ENCODE measurements at places on chromosomes 2 and 18.

GRCh38 chr2:150107170-150107569 is 380.3 kb downstream of the RND3 start:
- no peak for DNase-seq

- DNase-seq = no peak
Measured at GRCh38 chr2:167294776-167295140, 406.5 kb downstream of the XIRP2 start.

- no peak for DNase-seq
Measured at GRCh38 chr18:8928847-8929780, 173.4 kb upstream of the NDUFV2 start.

DNA sequence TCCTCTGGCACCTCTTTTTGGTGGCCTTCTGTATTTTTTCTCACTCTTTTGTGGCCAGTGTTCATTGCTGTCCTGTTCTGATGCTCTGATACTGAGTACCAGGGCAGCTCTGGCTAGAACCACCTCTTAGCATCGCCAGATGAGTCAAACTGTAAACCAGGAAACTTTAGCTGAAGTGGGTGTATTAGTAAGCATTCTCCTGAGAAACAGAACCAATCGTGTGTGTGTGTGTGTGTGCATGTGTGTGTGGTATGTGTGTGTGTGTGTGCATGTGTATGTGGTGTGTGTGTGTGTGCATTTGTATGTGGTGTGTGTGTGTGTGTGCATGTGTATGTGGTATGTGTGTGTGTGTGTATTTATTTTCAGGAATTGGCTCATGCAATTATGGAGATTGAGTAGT is 166.3 kb upstream of the SKOR2 start:
- no peak for DNase-seq

- no peak for DNase-seq
Measured at GRCh38 chr2:170218456-170218855, 40.5 kb downstream of the MYO3B start.

DNA sequence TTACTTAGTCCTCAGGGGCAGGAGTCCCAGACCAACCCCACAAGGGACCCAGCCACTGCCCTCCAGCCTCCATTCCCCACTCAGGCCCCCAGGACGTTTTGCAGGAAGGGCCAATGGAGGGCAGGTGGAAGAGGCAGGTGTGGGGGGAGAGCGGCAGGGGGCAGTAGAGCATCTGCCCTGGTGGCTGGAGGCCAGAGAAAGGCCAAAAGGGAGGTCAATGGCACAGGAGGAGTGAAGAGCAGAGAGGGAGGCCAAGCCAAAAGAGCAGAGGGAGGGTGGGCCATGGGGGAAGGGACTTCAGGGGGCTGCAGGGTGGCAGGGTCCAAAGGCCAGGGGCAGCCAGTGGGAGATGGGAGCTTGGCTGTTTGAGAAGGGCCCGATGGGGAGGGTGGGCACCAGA is 17.3 kb upstream of the GPR55 start:
- DNase-seq = no peak

DNA sequence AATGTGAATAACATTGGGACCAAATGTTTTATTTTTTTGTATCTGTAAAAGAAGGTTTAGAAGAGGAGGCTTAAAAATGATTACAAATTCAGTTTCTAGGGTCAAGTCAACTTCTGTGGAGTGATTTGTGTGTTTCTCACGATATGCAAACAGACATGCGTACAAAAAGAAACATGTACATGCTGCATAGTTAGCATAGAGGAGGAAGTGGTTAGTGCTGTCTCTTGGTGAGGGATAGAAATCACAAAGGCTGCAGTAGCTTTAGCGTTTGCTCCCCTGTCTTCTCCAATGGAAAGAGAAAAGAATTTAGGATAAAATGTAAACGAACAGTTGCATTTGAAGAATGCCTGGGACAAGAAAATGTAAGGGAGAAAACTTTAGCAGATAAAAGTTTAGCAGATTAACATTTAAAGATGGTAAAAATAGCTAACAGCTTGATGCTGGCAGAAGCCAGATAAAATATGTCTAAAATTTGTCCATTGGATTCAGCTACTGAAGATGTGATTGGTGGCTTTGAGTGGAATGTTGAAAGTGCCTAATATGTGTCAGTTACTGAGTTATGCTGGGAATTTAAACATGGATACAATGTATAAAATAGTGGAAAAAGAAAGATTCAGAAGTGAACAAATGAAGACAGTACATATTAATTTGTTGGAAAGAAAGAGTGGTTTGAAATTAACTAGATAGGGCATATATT is 44.9 kb downstream of the MALT1 start:
- DNase-seq = no peak

DNA sequence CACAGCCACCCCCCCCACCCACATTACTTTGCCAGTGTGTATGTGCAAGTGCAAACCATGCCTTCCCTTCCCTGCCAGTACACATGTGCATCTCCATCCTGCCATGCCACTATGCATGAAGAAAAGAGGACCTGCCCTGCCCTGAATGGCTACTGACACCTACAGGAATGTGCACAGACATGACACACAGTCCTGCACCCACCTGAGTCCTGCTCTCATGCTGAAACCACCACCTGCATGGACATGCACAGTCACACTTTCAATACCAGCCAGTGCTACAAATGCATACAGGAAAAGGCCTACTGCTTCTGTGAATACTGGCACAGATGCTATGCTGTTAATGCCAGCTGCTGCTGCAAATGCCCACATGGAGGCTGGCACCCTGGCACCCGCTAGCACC is 334.4 kb upstream of the DLGAP1 start:
- DNase-seq = no peak

- DNase-seq = no peak
Measured at GRCh38 chr18:3984163-3984757, 470.8 kb downstream of the DLGAP1 start.

GRCh38 chr2:65130664-65131175 is 814 bp upstream of the RAB1A start:
- no peak for DNase-seq

GRCh38 chr2:204177977-204178522 is 241.5 kb downstream of the ICOS start:
- DNase-seq = peak; percentile 55

DNA sequence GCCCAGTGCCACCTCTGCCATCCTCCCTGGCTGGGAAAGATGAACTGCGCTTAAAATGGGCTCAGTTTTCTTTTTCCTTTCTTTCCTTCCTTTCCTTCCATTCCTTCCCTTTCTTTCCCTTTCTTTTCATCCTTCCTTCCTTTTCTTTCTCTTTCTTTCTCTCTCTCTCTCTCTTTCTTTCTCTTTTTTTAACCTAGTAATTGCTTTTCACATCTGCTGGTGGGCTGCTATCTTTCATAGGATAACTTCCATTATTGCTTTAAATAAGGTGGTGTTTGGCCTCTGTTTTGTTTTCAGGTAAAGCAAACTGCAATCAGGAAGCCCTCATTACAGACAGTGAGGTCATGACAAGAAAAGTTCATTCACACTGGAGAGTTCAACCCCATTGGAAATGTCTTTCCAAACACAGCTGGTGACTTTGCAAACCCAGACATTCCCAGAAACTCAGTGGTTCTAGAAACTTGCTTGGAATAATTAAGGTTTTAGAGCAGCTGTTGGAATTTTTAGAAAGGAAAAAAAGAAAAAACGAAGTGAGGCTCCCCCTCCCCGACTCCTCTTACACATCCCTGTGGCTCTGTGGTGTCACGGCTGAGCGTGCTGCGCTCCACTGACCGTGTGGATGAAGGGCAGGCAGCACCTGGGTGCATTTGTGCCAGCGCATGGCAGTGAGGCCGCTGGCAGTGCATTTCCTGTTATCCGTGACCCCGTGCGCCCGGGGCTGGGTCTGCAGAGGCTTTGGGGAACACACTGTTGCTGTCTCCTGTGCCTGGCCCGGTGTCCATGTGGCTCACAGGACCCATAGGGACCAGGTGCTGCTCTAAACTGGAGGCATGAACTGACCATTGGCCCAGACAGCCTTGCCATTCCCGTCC is 76.9 kb downstream of the MBP start:
- no peak for DNase-seq

DNA sequence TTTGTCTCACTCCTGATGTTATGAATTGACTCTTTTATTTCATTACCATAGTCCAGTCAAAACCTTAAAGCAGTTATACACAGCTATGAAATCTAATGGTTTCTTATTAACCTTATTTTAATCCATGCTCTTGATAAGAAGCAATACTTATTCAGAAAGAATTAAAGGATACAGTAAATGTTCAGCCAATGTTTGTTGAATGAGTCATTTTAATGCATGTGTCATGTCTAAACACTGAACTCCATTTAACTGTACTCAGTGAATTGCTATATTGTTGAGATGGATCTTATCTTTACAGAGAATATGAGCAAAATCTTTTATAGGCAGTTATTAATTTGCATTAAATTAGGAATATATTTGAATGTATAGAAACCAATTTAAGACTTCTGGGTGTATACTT is 135.1 kb upstream of the TFPI start:
- DNase-seq = no peak

- DNase-seq = no peak
Measured at GRCh38 chr2:226903179-226903578, 67.3 kb downstream of the RHBDD1 start.

- no peak for DNase-seq
Measured at GRCh38 chr2:126970583-126970982, 71.9 kb downstream of the TEX51 start.

GRCh38 chr18:77223653-77224052 is 26.0 kb upstream of the GALR1 start:
- DNase-seq = no peak

DNA sequence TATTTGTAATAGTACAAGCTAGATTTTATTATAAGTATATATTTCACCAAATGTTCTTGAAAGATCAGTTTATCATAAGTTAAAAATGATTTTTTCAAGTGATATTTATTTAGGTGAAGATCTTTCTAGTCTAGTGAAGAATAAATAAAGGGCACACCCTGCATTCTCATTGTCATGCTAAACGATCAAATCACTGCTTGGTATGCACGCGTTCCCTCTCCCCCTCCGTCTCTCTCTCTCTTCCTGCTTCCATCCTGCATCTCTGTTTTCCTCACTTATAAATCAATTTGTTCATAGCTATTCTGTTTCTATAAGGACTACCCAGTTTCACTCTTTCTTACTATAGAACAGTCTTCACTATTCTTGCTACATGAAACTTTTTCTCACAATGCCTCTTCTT is 1067.4 kb downstream of the LRP1B start:
- DNase-seq = no peak

DNA sequence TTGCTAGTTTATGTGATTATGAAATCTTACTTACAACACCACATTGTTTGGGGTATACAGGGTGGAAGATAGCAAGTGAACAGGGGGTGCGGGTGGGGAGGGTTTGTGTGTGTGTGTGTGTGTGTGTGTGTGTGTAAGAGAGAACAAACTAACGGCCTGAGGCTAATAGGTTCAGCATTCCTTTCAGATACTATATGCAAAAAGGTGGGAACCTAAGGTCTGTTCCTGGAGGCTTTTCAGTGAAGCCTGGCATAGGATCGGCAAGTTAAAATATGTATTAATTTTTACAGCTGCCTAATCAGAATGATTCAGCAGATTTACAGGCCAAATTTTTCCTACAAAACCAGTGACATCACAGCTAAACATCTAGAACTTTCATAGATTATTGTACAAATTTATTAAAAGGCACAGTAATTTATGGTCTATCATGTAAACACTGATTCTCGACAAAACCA is 7.6 kb upstream of the SPDYA start:
- no peak for DNase-seq

DNA sequence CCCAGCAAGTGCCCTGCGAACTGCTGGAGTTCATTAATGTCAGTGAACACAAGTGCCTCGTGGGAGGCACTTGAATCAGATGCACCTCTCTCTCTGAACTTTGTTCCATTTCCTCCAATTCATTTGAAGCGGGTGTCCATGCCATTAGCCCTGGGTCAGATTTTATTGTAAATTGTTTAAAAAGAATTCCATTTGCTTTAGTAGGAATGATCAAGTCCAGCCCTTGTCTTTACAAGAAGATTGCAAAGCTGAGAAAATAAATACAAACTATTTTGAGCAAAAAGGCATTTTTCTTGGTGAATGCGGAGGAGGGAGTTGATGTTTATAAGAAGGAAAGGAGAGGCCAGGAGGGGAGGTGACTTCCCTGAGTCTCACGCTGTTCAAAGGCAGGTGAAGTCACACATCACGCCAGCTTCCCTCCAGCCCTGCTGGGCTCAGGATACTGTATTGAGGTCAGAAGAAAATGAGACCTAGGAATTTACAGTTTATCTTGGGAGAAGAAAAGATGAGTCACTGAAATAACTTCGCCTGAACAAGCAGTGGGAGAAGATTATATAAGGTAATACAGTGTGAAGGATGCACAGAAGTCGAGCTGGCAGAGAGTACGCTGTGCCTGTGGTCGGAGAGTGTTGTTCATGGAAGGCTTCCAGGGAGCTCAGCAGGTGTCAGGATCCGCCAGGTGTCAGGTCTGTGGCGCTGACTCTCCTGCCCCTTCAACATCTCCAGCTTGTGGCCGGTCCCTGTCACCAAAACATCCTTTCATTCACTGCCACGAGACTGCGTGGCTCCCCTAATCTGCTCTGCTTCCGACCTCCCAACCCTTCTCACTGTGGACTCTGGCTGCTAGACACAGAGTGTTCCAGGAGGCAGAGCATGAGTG is 36.5 kb downstream of the EFR3B start:
- DNase-seq = no peak

DNA sequence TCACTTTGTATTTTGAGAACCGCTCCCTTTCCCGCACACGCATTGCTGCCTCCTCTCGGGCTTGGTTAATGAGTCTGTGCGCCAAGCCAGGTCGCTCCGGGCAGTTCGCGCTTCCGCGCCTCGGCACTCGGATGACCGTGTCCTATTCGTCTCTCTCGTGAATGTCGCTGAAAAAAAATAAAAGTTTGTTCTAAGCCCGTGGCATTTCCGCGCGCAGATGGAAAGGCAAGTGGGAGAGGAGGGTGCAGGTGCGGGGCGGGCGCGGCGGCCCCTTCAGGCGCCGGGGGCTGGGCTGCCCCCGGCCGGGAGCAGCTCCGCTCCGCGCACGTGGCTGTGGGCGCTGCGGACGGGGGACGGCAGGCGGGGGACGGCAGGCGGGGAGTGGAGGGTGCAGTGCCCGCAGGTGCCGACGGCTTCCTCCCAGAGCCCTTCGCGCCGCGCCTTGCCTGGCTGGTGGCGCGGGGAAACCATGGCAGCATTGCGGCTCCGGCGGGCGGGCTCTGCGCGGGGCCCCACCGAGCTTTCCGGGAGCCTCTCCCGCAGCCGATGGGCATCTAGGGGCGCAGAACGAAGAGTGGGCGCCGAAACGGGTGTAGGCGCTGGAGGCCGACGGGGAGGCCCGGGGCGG is 159.6 kb upstream of the SIX2 start:
- no peak for DNase-seq
